ENCODE measurements at places on chromosomes 2 and 18.

GRCh38 chr18:7541835-7542234, 25.3 kb upstream of the PTPRM start:
- no peak for DNase-seq

DNA sequence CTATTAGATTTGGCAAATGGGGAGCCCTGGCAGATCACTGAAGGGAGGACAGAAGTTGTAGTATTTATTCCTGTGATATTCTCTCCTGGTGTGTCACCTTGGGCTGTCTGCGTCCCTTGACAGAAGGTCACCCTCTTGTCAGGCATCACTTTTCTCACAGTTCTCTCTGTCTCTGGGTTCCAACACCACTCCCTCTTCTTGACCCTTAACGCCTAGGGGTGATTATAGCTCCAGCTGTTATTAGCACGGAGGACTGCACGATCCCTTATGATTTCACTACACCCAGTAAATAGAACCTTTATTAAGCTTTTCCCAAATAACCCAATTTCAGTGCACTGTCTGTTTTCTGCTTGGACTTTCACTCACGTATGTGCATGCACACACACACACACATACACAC, 166.3 kb upstream of the TNP1 start:
- DNase-seq: no peak

- DNase-seq: no peak
Measured at GRCh38 chr18:80076379-80076778, 32.7 kb upstream of the ADNP2 start.

DNA sequence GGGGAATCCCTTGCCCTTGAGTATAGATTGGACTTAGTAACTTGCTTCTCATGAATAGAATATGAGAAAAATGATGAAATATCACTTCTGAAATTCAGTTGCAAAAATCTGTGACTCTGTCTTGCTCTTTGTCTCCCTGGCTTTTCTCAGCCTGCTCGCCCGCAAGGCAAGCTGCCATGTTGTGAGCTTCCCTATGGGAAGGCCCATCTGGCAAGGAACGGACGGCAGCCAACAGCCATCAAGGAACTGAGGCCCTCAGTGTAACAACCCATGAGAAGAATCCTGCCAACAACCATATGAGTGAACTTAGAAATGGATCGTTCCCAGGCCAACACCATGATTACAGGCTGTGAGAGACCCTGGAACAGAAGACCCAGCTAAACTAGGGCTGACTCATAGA, 58.4 kb upstream of the PGAP1 start:
- no peak for DNase-seq

DNA sequence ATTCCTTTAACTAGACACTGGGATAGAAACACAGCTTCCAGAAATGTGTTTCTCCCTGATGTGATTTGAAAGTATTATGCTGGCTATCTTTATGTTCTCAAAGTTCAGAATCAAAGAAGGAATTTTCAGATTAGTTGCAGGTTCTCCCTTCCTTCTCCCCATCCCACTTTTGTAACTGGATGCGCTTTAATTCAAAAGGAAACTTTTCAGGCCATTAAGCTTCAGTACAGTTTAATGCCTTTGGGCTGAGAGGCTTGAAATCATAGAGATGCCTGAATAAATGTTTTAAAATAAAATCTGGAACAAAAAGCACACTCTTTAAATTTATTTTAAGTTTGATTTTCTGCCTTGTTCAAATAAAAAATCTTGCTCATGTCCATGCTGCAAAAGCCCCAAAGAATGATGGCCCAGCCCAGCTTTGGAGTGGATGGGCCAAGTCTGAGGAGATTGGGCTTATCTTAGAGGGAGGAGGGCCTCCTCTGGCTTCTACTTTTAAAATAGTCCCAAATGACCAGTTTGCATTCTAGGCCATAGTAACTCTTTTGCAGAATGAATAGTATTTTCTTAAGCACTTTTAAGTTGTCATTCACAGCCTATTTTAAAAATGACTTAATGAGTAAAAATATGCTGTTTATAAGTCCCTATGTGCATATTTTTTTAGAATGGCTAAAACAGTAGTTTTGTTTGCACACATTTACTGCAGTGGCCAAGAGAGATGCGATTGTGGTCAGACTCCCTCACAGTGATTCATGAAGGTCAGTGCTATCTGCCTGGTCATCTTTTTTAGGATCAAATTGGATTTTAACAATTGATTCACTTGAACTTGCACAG, 129.2 kb downstream of the MTX2 start:
- no peak for DNase-seq

DNA sequence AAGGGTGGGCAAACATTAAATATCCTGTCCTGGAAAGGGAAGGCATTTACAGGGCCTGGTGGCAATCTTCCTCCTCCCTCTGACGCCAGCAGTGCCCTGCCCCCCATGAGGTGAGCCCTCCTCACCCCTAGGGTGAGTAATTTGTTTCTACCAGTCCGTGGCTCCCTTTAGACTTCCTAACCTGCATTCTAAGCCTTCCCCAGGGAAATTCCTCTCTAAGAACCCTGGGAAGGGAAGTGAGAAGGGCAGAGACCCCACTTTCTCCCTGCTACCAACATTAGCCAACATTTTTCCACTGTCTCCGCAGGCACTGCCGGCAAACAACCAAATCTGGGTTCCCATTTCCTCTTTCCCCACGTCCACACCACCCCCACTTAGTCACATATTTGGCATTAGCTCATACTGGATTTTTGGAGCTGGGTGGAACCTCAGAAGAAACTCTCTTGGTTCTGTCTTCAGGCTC, 69.3 kb downstream of the NRP2 start:
- DNase-seq: no peak

DNA sequence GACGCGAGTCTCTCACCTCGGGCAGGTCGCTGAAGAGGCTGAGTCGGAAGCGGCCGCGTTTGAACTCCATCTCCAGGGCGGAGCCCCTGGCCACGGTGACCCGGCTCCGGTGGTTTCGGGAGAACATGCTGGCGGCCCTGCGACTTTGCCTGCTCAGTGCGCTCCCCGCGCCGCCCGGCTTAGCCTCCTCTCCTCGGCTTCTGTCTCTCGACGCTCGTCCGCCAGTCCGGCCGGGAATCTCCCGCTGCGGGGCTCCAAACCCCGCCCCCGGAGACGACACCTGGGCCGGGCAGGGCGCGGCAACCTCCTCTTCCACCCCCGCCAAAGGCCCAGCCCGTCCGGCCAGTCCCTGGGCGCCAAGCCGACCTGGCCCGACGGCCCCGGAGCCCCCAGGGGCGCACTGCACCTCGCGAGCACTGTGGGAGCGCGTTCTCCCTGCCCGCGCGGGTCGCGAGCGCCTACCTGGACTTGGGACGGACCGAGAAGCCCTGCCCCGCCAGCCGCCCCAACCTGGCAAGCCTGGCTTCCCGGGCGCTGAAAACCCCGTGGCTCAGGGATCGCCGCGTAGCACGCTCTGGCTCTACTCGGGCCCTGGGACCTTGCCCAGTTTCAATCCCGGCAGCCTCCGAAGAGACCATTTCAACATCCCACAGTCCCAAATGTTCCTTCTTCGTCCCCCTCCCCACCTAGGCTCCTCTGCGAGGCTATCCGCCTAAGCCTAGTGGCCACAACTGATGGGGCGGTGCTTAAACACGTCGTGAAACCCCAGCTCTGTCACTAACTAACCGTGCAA, at the start of gene RTKN:
TSS of gene RTKN (minus strand) at position 248 of the 793 bp plus-strand sequence. CDS start at position 127, 121 bp downstream.
- no peak for DNase-seq

- no peak for DNase-seq
Measured at GRCh38 chr2:71494523-71495155, 41.3 kb downstream of the DYSF start.

DNA sequence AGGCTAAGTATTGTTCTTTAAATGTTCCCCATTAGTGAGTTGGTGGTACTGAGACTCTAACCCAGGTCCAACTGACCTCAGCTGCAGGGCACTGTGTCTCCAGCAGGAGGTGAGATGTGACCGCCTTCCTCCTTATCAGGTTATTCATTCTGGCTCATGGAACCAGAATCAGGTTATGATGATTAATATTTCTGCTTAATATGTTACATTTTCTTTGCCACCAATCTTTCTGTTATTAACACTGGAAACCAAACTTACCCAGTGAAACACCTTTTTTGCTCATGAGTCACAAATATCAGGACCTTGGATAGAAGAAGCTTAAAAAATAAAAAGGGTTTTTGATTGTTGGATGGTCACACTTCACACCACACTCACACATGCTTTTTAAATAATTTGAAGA, 85.4 kb downstream of the DPP4 start:
- no peak for DNase-seq

- DNase-seq: no peak
Measured at GRCh38 chr2:60873381-60873780, 8.0 kb upstream of the REL start.

- no peak for DNase-seq
Measured at GRCh38 chr2:60992985-60993392, 24.5 kb upstream of the PEX13 start.

DNA sequence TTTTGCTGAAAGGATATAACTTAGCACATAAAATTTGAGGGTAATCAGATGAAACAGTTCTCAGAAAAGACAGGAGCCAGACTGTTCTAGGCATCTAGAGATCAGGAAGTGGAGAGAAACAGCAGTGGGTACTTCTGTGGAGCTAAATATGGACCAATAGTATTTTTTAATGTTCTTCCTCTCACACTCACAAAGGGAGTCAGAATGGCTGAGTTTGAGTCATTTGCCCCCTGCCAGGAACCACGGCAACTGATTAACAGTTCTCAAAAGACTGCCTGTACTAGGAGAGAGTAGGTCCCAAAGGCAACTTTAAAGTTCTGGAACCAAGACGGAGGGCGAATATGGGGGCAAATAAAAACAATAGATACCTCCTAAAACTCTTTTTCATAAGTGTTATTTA, 107.5 kb downstream of the GULP1 start:
- no peak for DNase-seq

GRCh38 chr2:23283-23682, 23.0 kb downstream of the FAM110C start:
- no peak for DNase-seq

DNA sequence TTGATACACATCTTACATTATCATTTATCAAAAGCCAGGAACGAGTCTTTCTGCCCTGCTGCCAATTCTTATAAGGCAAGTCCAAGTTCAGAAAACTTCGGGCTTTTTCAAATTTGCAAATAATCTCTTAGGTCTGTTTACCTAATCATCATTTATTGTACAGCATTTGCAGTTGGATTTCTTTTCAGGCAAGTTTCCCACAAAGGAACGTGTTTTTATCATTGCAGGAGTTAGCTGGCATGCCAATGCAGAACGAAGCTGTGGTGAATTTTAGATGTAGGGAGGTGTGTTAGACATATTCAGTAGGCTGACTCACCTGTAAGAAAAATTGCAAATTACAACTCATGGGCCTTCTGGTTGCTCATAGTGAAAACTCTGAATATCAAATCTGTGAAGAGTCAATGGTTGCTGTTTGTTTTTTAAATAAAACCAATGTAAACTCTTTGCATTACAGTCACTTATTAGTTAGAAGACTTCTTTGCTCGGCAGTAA, 209.6 kb downstream of the SRBD1 start:
- no peak for DNase-seq

DNA sequence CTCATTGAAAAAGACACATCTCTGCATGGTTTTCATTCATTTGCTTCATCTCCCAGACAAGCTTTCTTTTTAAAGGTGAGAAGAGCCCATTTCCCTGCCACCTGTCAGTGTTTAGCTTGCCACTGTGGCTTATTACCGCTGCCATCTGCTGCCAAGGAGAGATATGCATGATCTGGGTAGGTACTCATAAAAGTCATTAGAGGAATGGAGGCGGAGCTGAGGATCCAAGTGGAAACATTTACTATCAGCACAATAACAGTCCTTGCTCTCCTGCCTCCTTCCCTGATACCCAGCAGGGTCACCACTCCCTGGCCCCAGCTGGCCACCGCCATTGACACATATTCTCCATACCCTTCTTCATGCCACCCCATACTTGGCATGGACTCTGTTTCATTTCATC, 390.4 kb downstream of the TSN start:
- DNase-seq: no peak

DNA sequence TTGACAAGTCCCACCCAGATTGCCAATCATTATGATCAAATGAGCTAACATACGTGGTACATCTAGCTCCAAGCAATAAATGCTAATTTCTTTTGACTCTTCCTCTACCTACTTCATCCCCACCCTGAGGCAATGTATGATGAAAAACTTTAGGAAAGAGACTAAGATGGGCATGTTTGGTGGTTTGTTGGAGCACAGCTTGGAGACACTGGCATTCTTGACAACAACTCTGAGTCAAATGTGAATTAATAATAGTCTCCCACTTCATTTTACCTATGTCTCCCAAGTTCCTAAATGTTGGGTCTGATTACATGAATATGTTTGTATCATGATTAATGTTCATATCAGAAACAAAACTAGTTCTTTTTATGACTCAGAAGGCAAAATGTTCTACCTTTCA, 36.6 kb downstream of the EXOC6B start:
- DNase-seq: no peak

- DNase-seq: no peak
Measured at GRCh38 chr18:8602040-8602439, 7.2 kb upstream of the RAB12 start.

- DNase-seq: no peak
Measured at GRCh38 chr2:178574789-178575188, 94.5 kb downstream of the PLEKHA3 start.

DNA sequence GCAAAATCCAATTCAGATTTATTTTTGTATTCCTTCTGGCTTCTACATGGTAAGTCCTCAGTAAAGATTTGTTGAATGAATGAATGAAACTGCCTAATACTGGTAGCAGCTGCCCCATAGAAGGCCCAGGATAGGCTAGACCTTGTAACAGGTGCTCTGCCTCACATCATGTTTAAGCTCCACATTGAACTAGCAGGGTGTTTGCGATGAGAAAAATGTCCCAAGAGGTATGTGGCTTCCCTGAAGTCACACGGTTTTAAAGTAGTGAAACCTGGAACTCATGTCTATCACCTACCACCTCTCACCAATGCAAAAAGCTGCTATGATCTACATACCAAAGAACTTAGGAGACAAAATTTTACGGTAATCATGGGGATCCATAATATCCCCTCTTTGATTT, 765 bp upstream of the LHCGR start:
- DNase-seq: no peak
